IMR-90 (cell line): ENCODE measurements at places on chromosomes 7 and 10. TPM values are rescaled to one million over a fixed set of nuclear protein-coding genes. Genes with fewer than 3 reads are reported as not detected.

DNA sequence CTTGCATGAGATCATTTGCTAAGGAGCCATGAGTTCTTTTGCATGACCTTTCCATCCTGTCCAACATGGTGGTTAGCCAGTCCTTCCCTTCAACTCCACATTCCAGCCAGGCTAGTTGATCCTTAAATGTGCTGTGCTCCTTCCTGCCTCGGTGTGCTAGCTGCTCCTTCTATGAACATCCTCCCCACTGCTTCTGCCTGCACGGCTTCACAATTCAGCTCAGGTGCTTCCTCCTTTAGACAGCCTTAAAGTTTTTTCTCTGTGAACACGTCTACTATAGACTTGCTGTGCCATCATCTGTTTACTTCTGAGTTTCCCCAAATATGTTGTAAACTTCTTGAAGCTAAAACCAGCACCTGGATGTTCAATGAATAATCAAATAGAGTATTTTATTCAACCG lies 95.5 kb downstream of the OTUD1 start:
- DNase-seq = no peak

DNA sequence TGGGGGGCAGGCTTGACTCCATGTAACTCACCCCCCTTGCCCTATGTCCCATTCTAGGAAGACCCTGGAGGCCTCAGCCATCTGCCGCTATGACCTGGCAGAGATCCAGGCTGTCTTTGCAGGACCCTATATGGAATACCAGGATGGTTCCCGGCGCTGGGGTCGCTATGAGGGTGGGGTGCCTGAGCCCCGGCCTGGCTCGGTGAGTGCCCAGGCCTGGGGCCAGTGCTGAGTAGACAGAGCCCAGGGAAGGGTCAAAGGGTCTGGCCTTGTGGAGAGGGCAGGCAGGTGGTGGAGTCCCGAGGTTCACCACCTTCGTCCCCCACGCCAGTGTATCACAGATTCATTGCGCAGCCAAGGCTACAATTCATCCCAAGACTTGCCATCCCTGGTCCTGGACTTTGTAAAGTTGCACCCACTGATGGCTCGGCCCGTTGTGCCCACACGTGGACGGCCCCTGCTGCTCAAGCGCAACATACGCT lies 7.5 kb downstream of the MRPL43 start:
- no peak for DNase-seq

DNA sequence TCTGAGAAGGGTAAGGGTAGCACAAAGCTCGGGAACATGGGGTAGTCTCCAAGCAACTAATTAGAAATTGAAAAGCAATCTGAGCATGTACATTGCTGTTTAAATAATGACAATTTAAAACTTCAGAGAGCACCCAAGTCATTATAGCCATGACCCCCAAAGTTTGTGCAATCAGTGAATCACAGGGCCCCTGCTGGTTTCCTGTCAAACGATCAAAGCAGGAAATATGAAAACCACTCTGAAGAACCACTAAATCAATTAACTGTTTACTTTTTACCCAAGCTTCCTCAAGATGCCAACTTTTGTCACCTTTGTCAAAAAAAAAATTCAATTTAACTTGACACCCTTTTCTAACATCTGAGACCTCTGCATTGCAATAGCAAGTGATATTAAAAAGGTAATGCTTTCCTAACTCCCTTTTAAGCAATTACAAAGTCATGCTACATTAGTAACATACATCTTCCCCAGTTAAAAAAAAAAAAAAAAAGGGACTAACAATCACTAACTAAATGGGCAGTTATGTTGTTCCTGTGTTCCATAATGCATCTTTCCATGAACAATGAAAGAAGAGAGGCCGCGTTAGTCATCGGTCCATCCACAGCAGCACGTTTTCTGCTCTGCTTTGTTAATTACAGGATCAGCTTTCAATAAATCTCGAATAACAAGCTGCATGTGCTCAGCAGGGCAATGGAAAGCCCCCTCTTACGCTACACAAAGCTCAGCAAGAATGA lies 80.6 kb downstream of the ETV1 start:
- no peak for DNase-seq

DNA sequence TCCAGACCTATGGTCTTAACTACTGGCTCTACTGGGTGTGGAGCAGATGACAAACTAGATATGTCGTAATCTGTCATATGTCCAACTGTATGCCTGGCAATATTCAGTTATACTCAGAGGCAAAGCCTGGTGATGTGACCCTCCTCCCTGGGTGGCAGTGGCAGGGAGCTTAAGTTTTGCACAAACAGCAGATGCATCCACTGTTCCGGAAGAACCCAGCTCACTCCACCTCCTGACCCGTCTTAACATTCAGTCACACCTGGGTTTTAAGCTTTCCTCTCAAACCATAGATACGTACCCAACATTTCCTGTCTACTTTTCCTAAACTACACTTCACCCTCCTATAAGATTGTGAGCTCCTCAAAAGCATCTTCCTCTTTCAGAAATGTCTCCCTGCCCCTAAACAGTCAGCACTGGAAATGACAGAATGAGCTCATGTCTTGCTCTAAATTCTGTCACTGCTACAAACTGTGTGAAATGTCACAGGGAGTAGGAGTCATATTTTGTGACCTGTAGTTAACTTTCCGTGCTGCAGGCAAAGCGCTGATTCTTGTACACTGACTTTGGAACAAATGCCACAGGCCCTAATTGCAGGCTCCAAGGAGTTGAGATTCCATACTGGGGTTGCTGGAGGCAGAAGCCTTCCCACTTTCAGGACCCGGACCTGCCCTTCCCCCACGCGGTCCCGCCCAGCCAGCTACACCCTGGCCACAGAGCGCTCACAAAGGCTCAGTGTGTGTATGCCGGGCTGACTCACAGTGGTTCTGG lies 23.9 kb downstream of the SCD start:
- peak; percentile 87 for DNase-seq

- no peak for DNase-seq
Observed at GRCh38 chr10:28987555-28988320, 301.1 kb upstream of the LYZL1 start.

DNA sequence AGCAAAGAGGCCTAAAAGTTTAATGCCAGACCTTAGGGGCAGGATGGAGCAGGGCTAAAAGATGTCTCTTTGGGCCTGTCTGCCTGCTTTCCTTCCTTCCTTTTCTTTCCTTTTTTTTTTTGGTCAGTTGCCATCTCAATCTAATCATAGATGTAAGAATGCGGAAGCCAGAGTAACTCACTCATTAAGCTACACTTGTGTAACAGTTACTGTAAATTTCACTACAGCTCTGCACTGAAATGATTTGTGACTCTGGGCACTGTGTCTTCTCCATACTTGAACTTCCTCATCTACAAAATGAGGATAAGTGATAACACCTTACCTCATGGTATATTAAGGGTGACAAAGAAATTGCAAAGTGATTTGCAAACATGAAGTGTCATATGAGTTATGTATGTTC lies 75.5 kb upstream of the AGK start:
- DNase-seq = no peak

DNA sequence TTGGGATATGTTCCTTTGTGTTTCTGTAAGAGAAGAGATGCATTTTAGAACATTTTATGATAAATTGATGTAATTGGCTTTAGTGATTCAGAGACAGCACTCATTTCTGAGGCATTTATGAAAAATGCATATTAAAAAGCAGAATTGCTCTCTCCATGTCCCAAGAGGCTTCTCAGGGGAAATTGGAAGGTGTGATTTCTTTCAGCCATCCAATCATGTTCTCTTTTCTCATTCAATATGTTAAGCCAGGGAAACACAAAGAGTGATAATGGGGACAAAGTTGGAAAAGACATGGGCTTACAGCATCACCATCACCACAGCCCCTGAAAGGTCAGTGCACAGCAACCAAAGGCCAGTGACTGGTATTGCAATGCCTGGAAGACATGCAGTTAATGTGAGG lies 129.9 kb upstream of the COL1A2 start:
- DNase-seq = no peak

DNA sequence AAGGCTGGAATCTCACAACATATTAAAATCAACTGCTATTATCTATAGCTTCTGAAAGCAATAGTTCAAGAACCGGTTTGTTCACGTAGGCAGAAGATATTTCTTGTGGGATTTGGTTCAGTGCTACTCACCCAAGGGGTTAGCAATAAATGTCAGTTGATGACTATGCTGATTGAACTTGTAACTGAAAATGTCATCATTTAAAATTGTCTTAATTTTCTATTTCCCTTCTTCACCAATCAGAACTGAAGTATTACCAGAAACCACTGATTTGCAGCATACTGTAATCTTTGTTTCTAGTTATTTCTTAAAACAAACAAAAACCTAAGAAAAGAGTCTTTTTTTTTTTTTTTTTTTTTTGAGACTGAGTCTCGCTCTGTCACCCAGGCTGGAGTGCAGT lies 46.1 kb downstream of the CPEB3 start:
- no peak for DNase-seq

DNA sequence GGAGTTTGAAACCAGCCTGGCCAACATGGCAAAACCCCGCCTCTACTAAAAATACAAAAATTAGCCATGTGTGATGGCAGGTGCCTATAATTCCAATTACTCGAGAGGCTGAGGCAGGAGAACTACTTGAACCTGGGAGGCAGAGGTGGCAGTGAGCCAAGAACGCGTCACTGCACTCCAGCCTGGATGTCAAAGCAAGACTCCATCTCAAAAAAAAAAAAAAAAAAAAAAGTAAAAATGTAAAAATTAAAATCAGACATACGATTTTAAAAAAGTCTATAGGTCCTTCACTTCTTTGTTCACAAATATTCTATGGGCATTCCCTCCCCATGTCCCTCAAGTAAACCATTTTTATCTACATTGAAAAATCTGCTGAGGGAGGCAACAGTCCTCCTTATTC lies 34.9 kb upstream of the TLL2 start:
- DNase-seq = no peak

- DNase-seq = no peak
Observed at GRCh38 chr7:49150486-49150885, 226.1 kb downstream of the CDC14C start.

DNA sequence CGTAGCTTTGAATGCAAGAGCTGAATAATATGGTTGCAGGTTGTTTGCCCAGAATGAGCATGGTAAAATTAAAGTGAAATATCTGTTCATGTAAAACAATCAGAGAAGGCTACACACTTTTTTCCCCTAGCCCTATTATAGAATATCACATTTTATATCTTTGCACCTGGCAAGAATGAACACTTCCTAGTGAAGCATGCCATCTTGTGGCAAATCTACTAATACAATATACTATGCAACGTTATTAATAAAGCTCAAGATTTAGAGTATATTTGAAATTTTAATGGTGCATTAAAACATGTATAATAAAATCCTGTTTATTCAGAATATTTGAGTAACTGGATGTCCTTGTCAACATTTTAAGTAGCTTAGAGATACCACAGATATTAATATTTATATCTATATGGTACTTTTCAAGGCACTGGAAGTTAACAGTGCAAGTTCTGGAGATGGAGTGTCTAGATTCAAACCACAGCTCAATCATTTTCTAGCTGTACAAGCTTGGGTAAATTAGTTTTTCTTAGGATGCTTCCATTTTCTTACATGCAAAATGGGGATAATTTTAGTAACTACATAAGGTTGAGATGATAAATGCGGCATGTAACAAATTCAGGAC lies 643.1 kb upstream of the SEMA3D start:
- DNase-seq = peak; percentile 11

GRCh38 chr10:91146146-91146545 lies 74.3 kb upstream of the PCGF5 start:
- no peak for DNase-seq

- no peak for DNase-seq
Observed at GRCh38 chr7:69603937-69604494, 5.7 kb downstream of the AUTS2 start.

GRCh38 chr10:132861884-132862461 lies 76.0 kb upstream of the NKX6-2 start:
- DNase-seq = no peak

DNA sequence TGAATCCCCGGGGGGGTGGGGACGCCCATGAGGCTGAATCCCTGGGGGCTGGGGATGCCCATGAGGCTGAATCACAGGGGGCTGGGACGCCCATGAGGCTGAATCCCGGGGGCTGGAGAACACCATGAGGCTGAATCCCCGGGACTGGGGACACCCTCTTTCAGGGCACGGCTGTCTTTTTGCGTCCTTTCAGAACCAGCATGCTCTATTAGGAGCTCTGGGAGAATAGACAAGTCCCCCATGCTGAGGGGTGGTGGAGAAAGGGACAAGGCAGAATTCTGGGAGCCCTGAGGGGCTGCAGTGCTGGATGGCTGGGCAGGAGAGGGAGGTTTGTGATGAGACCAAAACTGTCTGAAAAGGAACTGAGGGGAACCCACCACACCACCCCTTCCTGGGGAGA lies 257.3 kb upstream of the TCERG1L start:
- no peak for DNase-seq

- DNase-seq = no peak
Observed at GRCh38 chr7:105153531-105153930, 139.5 kb downstream of the KMT2E start.

- no peak for DNase-seq
Observed at GRCh38 chr10:113436851-113437250, 116.0 kb upstream of the HABP2 start.

DNA sequence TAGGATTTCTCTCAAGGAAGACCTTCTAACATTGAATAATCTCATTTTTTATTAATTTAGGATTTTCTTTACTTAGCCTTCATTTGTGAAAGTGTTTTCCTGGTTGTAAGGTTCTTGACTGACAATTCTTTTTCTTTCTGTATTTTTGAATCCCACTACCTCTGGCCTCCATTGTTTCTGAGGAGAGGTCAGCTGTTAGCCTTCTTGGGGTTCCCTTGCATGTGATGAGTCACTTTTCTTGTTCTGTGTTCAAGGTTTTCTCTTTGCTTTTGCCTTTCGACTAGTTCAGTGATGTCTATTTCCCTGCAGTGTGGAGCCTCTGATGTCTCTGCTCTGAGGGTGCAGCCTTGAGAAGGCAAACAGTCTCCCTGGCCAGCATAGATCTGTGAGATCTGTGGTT lies 304.1 kb upstream of the ZNF32 start:
- no peak for DNase-seq

DNA sequence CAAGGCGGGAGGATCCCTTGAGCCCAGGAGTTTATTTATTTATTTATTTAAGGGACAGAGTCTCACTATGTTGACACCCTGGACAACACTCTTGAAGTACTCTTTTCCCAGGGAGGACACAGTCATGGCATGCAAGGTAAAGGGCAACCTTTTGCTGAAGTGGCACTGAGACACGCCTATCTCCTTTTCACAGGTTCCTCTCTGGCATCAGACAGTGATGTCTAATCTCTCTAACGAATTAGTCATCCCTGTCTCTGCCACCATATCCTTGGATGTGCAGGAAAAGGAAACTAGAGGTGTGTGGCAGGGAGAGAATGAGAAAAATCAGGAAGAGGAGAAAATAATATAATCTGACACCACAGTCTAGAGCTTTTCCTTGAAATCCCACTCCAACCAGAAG lies 19.5 kb downstream of the CPVL start:
- DNase-seq = no peak

GRCh38 chr7:21426286-21427181 lies 1.3 kb upstream of the SP4 start:
- DNase-seq = no peak

GRCh38 chr10:100745882-100746783 lies 751 bp downstream of the PAX2 start:
- no peak for DNase-seq

GRCh38 chr7:127389321-127389720 lies 3.2 kb downstream of the ZNF800 start:
- DNase-seq = no peak

- peak; percentile 97 for DNase-seq
Observed at GRCh38 chr10:126090911-126091728, 194.8 kb downstream of the FANK1 start.

The SCIN gene
- under 0.01 TPM in 1 of 2 replicates, not detected in the other for total RNA-seq

The ZKSCAN5 gene
- 15.8 and 16.3 TPM in 2 replicates for total RNA-seq

The ABCB4 gene
- not detected in 2 replicates for total RNA-seq

The OR2A42 gene
- not detected in 2 replicates for total RNA-seq

The DRGX gene
- not detected in 2 replicates for total RNA-seq

The LIPM gene
- not detected in 2 replicates for total RNA-seq

The FAM25A gene
- not detected in 2 replicates for total RNA-seq

The VAX1 gene
- not detected in 2 replicates for total RNA-seq

The SRRM3 gene
- total RNA-seq = 0.18 and 0.28 TPM in 2 replicates
